ENCODE measurements at places on chromosomes 2 and 18.

DNA sequence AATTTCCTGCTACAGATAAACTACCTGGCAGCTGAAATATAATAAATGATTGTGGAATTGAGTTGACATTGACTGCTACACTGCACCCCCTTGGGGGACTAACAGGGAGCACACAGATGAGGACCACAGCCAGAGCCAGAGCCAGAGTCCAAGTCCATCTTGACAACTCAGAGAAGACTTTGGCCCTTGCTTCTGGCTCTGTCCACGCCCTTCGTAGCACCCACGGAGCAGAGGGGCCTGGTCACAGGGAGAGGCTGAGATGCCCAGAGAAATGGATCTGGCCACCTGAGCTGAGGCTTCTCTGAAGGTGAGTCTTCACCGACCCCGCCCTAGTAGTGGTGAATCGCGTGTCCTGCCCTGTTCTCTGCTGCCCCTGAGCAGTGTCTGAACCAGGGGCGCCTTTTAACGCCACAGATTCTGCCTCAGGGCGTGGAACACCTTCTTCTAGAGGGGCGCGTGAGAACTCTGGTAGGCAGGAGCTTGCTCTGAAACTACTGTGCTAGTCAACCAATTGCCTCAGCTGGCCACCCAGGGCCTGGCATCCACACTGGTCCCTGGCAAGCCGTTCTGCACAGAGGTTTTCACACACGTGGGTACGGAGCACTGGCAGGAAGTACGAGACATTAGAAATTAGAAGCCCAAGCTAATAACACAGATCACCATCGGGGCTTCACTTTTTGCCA is 35.7 kb upstream of the MAT2A start:
- peak; percentile 54 for DNase-seq

GRCh38 chr2:60364491-60364890 is 189.0 kb downstream of the BCL11A start:
- no peak for DNase-seq

- no peak for DNase-seq
Observed at GRCh38 chr2:179252423-179252822, 12.2 kb downstream of the SESTD1 start.

GRCh38 chr18:49359732-49360444 is 100.6 kb downstream of the DYM start:
- no peak for DNase-seq

DNA sequence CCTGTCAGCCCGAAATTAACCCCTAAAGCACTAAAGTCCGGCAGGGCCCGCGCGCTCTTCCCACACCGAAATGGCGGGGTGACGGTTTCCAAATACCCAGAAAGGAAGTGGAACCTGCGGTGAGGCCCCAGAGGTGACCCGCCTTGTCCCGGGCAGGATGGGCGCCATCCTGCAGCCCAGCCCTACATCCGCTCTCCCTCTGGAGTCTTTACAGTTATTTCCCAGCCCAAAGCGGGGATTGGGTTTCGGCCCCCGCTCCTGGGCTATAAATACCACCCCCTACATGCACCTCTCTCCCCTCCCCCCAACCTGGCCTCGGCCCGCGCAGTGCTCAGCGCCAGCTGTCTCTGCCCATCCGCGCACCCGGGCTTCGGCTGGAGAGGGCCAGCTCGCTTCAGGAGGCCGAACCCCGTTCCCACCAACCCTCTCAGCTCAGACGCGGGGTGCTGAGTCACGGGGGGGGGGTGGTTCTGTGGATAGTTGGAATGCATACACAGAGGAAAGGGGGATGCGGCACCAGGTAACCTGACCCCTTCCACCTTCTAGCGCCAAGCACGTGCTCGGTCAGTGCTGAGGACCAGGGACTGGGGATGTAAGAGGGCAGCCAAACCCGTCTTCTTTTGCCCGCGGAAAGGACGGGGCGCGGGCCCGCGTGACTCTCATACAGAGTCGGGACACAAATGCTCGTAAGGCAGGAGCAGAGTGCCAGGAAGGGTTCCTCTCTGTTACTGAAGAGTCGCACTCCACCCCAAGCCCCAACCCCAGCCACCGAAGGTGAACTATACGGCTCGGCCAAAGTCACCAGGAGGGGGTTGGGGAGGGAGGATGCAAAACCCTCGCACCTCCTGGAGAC is at the start of gene TUBA4B:
Gene TUBA4B (plus strand): TSS at position 344 of the 853 bp plus-strand sequence. CDS start 165 bp downstream, at position 509.
- peak; percentile 89 for DNase-seq

- peak; percentile 57 for DNase-seq
Observed at GRCh38 chr2:1884933-1885580, 140.7 kb upstream of the PXDN start.

- no peak for DNase-seq
Observed at GRCh38 chr2:30798536-30798991, 8.7 kb downstream of the CAPN13 start.

GRCh38 chr2:189287982-189288521 is 108.5 kb upstream of the COL5A2 start:
- DNase-seq, result peak; percentile 58

DNA sequence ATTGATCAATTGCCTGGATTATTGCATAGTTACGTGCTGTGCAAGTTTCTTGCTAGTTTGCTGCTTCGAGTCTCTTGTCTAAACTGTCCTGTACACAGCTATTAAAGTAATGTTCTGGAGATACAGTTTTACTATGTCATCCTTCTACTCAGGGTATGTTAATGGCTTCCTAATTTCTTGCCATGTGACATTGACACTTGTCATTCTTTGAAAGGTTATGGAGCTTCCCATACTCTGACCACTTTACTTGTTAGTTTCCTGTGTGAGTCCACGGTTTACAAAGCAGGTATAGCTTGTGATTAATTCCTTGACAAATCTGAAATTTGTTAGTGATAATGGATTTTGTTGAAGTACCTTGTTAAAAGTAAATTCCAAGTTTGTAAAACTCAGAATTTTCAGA is 80.5 kb downstream of the PHLPP1 start:
- no peak for DNase-seq

- no peak for DNase-seq
Observed at GRCh38 chr2:229749779-229750178, 35.4 kb upstream of the DNER start.

DNA sequence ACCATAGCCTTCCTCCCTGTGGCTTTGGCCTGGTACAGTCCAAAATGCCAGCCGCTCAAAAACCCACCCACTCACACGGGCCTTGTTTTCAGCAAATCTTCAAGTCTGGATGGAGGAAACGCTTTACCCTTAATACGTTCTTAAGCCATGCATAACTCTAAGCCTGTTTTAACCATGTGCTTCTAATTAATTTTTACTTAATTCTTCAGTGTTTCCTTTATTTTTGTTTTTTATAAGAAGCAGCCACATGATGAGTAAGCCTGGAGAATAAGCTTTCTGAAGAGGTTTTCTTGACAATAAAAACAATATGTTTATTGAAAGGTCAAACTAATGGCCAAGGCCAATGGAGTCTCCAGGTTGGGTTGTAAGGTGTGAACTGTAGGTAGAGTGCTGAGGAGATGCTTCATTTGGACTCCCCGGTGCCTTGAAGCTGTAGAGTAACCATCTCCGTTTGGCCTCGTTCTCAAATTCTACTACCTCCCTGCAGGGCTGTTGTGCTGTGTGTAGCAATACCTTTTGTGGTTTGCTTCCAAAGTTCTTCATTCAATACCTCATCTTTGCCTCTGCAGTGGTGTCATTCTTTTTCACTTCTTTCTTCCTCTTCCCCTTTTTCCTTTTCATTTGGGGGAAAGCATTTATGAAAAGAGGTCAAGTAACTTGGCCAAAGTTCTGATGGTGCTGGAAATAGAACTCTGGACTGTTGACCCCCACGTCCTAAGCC is 113.7 kb downstream of the PRKCE start:
- DNase-seq, result no peak

- no peak for DNase-seq
Observed at GRCh38 chr2:58568901-58569300, 327.8 kb upstream of the FANCL start.

- no peak for DNase-seq
Observed at GRCh38 chr2:20483194-20483895, 36.5 kb downstream of the RHOB start.

DNA sequence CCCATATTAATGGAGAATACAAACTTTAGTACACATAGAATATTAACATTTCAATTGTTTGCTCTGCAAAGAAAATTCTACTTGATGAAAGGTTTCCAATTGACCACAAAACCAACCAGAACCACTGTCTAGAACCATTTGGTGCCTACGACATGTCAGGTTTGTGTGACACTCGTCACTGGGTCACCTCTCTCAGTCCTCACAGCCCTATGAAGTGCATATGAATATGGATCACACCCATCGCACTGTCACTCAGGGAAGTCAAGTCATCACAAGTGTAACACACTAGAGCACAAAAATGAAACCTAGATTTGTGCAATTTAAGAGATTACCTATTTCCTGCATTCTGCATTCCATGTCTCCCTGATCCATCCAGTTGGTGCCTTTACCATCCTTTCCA is 43.7 kb downstream of the PTPN2 start:
- no peak for DNase-seq

GRCh38 chr2:73128841-73129535 is 16.2 kb upstream of the RAB11FIP5 start:
- no peak for DNase-seq

- DNase-seq, result no peak
Observed at GRCh38 chr18:45171679-45172191, 443.5 kb upstream of the SLC14A2 start.

DNA sequence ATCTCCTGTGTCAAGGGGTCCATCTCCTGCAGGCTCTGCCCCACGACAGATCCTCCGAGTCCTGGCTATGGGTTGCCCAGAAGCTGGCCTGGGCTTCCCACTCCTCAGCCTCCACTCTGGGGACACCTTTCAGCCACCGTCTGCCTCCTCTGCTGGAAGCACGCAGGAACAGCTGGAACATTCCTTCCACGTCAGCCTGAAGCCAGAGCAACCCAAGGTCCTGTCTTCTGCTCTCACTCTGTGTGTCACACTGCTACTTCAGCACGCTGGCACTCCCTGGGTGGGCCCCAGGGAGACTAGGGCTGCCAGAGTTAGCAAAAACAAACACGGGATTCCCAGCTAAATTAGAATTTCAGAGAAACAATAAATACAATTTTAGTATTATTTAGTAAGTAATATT is 148.8 kb downstream of the HRH4 start:
- DNase-seq, result no peak

DNA sequence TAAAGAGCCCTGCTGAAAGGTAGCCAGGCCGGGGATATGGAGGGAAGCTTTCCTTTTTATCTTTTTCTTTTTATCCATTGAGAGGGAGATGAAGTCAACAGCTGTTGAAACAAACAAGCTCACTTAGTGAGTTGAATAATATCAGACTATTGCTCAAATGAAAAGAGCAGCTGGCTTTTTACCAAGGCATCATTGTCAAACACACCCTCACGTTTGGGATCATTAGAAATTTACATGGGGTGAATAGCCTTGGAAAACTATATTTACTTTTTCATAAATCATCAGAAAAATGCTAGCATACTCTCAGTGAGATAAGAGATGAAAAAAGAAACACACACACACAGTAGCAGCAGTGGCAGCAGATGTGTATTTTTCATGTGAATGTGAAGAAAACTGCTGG is 71.5 kb upstream of the HNMT start:
- no peak for DNase-seq

DNA sequence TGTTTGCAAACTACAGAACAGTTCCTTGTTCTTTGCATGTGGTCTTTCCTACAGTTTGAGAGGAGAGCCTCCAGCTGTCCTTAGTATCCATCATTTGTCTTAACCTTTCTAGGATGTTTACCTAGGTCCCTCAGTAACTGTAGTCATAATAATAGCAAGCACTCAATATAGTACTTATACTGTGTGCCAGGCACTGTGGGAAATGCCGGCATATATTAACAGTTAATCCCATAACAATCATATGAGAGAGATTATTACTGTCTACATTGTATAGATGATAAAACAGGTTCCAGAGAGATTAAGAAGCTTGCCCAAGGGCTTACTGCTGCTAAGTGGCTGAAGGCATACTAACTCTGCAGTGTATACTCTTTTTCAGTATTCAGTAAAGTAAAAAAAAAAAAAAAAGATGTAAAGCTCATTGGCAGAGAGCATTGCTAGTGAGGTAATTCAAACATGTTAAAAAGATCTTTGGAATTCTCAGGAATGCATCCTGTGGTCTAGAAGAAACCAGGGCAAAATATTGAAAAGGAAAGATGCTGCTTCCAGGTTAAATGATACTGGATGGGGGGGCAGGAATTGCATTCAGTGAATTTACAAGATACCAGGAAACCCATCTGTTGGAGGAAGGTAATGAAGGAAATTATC is 72.3 kb downstream of the SPTBN1 start:
- DNase-seq, result no peak

DNA sequence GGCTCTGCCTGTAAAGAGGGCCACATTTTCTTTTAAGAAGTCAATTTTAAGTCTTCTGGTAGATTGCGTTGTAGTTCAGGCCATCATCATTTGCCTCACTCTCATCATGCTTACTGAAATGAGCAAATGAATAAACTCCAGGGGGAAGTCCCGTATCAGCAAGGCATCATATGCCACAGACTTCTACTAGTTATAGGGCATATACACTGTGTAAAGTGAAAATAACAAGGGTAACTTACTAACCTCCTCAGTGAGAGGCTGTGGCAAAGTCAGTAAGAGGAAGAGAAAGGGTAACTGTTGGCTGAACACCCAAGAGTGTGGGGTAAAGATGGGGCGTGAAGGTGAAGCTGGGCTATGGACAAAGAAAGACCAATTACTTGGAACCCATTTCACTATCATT is 456.2 kb downstream of the SPAG16 start:
- no peak for DNase-seq

GRCh38 chr2:138365581-138365980 is 136.0 kb upstream of the SPOPL start:
- DNase-seq, result no peak

DNA sequence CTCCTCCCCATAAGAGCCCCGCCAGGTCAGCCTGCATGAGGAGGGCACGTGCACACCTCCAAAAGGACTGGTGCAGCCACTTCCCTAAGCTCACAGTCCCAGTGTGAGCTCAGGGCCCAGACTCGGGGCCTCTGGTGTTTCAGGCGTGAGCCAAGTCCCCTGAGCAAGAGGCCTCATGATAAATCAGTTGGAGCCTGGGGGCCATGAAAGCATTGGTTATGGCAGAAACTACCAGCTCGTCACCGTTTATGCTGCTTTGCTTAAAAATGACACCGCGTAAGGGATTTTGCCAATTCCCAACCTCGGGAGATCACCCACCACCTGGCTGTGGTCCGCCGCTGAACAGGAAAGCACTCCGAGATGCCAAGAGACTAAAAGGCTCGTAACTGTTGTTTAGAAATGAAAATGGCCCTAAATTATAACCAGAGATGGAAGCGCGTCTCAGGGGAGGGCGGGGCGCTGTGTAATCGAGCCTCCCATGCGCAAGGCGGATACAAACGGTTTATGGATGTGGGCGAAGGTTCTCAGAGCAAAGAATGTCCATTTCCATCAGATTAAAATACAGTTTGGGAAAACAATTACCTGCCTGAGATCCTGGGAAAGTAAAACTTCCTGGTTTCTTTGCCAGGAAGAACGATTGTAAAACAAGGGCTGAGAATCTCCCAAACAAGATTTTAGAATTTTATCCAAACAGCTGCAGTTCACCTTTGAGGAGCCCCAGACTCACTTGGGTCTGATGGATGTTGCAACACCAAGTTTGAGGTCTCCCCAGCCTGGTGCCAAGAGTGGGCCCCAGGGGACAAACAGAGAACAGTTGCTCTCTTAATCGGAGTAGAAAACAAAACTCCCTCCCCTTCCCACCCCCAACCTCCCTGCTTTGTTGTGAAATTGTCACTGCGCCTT is 141.4 kb downstream of the BCL2 start:
- no peak for DNase-seq
